ENCODE measurements at places on chromosomes 12 and 14. TPM values are rescaled to one million over a fixed set of nuclear protein-coding genes. Genes with fewer than 3 reads are reported as not detected.

Gene ATP2B1
- 62.4 TPM for total RNA-seq

Gene TRHDE
- not detected for total RNA-seq

Gene CCDC177
- total RNA-seq: not detected

Gene PLEK2
- 11.1 TPM for total RNA-seq

Gene CHGA
- not detected for total RNA-seq

Gene PRPH
- 0.14 TPM for total RNA-seq

Gene PCED1B
- total RNA-seq: 0.40 TPM

Gene EEF1AKMT3
- total RNA-seq: 6.0 TPM

Gene LRP6
- total RNA-seq: 49.1 TPM

Gene PDE3A
- total RNA-seq: 106 TPM

Gene KRT4
- not detected for total RNA-seq

Gene ZNF891
- total RNA-seq: 2.0 TPM

Gene HOXC12
- total RNA-seq: not detected

Gene ACOT6
- total RNA-seq: not detected

Gene TAS2R9
- total RNA-seq: 0.13 TPM

Gene SSTR1
- 1.2 TPM for total RNA-seq

Gene NELL2
- 0.13 TPM for total RNA-seq

Gene PKP2
- 8.7 TPM for total RNA-seq

Data from thoracic aorta endothelial cell (primary cell).